ENCODE measurements at places on chromosomes 13 and 19. TPM values are rescaled to one million over a fixed set of nuclear protein-coding genes. Genes with fewer than 3 reads are reported as not detected.

The DENND1C gene
- not detected for total RNA-seq

The DZIP1 gene
- 26.4 TPM for total RNA-seq

The C19orf73 gene
- total RNA-seq: 0.77 TPM

The CEACAM20 gene
- total RNA-seq: not detected

The RTBDN gene
- not detected for total RNA-seq

The MBD3L2 gene
- total RNA-seq: not detected

The MUC16 gene
- not detected for total RNA-seq

The KIR3DL1 gene
- total RNA-seq: not detected

The CGB3 gene
- not detected for total RNA-seq

All from bronchial smooth muscle cell (primary cell).